Right ventricle myocardium superior (tissue), 1 donor: ENCODE measurements at places on chromosomes 4 and X. TPM values are rescaled to one million over a fixed set of nuclear protein-coding genes. Genes with fewer than 3 reads are reported as not detected.

The RAPGEF2 gene
- 43.8 TPM for total RNA-seq

The TCEAL2 gene
- 0.27 TPM for total RNA-seq

The MAGEA9B gene
- total RNA-seq: not detected

The NHSL2 gene
- total RNA-seq: 4.7 TPM

The PAGE4 gene
- not detected for total RNA-seq

The IRS4 gene
- not detected for total RNA-seq

The KIAA1210 gene
- not detected for total RNA-seq

The RNF175 gene
- total RNA-seq: 0.38 TPM

The RTL9 gene
- 0.35 TPM for total RNA-seq

The ADH7 gene
- not detected for total RNA-seq

The GABRG1 gene
- total RNA-seq: not detected

The PRRG3 gene
- total RNA-seq: 2.2 TPM

The TCEAL5 gene
- 0.32 TPM for total RNA-seq

The USP26 gene
- not detected for total RNA-seq

The NDNF gene
- total RNA-seq: 8.1 TPM

The LRAT gene
- total RNA-seq: not detected

The TKTL1 gene
- 14.0 TPM for total RNA-seq

The LEF1 gene
- 0.51 TPM for total RNA-seq

The GRPR gene
- 0.13 TPM for total RNA-seq

The TBX22 gene
- total RNA-seq: not detected

The ANXA3 gene
- total RNA-seq: 41.4 TPM

The MAGEC2 gene
- total RNA-seq: not detected

The NAA11 gene
- total RNA-seq: not detected

The FGG gene
- not detected for total RNA-seq

The NOX1 gene
- total RNA-seq: not detected

The ALB gene
- total RNA-seq: 4.5 TPM

The GTPBP6 gene
- total RNA-seq: 50.8 TPM

The NAP1L2 gene
- total RNA-seq: 5.4 TPM

The KCNE5 gene
- total RNA-seq: 0.24 TPM

The PCDH19 gene
- 0.32 TPM for total RNA-seq

The GAGE12H gene
- not detected for total RNA-seq

The HSFX2 gene
- not detected for total RNA-seq

The SLC4A4 gene
- 21.2 TPM for total RNA-seq

The EVC2 gene
- total RNA-seq: 1.6 TPM

The CSAG2 gene
- not detected for total RNA-seq

The PAGE2 gene
- total RNA-seq: not detected

The FAM149A gene
- 14.6 TPM for total RNA-seq
